ENCODE measurements at places on chromosomes 2 and 18.

GRCh38 chr18:76412818-76413565 is 82.0 kb downstream of the ZNF516 start:
- no peak for DNase-seq

GRCh38 chr2:2528846-2529245 is 197.8 kb upstream of the MYT1L start:
- DNase-seq, result no peak

- no peak for DNase-seq
Measured at GRCh38 chr2:105915005-105915558, 170.4 kb downstream of the NCK2 start.

- DNase-seq, result no peak
Measured at GRCh38 chr2:44098050-44098449, 70.6 kb upstream of the PPM1B start.

- DNase-seq, result no peak
Measured at GRCh38 chr2:109352898-109353689, 224.1 kb downstream of the SH3RF3 start.

DNA sequence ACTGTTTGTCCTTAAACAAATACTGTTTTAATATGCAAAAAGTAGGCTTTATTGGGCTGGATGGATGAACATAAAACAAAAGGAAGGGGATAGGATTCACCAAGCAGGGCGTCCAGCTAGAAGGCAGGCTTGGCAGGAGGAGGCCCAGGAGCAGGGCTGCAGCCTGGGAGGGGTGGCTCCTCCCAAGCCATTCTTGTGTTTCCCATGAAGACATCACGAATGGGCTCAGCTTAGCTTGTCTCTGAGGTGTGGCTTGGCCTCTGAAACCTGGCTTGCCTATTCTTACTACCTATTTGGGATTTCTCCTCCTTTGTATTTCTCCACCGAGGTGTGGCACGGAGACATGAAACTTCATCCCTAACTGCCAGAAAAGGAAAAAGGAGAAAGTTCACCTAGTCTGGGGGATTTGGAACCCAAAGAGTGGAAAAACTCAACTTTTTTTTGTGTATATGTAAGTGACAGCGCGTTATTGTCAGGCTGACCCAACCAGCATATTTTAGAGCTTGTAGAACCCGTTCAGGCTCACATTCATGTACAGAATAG is 481.9 kb upstream of the SPRED2 start:
- DNase-seq, result no peak

Measured in heart right ventricle (tissue), 16 donors.